Brain pericyte (primary cell): ENCODE measurements at places on chromosomes 7 and 10.

- no peak for DNase-seq
Observed at GRCh38 chr10:92066386-92066785, 142.8 kb downstream of the BTAF1 start.

DNA sequence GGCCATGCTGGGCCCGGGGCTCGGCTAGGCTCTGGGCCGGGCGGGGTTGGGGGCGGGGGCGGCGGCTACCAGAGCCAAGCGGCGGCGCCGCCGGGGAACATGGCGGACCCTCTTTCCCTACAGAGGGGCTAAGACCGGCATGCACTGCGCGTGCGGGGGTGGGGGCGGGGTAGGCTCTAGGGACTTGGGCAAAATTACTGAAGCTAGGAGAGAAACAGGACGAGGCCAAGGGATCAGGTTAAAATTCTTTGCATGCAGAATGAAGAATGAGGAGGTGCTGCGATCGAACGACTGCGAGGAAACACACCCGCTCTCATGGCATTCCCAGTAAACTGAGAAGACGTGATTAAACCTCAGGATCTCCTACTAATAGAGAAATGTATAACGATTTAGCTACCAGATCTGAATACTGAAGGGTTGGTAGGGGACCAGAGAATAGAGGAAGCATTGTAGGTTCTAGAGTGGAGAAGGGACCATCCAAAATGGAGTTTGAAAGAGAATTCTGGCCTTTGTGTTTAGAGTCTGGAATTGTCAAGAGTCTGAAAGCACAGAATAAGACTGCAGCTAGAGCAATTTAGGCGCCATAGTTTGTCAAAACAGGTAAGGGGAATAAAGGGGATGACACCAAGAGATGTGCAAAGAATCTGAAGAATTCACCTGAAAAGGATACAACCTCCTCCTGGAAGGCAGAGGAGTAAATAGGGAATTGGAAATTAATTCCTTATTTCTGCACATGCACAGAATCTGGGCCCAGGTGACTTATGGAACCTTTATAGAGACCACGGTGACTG, at the start of gene PPP3CB:
Gene PPP3CB, minus strand, starts transcription at position 141 of the 791 bp plus-strand sequence. Its CDS starts 135 bp downstream, at position 6.
- peak; percentile 88 for DNase-seq

DNA sequence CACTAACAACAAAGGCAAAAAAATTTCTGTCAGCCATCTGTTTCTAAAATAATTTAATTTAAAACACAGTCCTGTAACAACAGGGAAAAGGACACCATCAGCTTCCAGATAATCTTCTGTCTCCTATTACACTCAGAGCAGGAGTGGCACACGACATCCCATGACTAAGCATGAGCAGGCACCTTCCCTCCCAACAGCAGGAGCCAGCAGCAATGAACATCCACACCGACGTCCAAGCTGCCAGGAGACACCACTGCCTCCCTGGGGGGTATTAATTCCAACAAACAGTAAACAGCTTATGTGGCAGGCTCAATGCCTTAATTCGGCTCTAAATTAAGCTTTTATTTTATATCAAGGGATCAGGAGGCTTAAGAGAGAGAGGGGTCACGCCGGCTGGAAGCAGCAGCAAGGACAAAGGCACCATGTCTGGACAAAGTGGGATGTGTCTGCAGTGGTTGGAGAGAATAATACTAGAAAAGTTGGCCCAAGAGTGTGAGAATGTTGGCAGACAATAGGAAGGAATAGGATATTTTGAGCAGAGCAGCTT, 45.7 kb downstream of the KIAA1549 start:
- no peak for DNase-seq

DNA sequence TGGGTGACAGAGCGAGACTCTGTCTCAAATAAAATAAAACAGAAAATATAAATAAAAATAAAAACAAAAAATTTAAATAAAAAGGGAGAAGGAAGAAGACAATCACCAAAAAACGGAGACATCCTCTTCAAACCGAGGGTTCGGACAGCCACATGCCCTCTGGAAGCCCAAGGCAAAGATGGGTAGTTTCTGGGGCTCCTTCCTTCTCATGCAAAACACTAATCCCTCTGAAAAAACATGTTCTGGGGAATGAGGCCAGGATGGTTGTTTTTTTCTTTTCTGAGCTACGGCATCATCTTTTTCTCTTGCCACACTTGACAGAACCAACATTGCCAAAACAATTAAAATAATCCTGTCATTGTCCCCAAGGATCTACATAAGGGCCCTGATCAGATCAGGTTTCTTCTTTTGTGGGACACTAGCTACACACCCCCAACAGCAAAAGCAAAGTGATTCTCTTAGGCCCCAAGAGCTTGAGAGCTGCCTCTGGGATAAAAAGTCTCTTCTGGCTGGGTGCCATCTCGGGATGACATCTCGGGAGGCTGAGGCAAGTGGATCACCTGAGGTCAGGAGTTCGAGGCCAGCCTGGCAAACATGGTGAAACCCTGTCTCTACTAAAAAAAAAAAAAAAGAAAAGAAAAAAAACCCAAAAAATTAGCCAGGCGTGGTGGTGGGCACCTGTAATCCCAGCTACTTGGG, 14.2 kb upstream of the POR start:
- no peak for DNase-seq

DNA sequence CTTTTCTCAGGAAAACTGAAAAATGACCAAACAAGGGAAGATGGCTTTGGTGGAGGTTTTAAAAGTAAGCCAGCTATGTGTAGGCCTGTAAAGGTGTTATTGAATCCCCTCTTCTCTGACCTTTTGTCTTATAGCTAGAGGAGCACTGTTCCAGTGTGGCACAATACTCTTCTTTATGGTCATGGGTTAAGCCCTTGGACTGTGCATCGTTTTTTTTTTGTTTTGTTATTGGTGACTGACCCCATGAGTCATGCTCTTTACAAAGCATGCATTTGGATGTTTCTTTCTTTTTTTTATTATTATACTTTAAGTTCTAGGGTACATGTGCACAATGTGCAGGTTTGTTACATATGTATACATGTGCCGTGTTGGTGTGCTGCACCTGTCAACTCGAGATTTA, 19.6 kb upstream of the FAM25A start:
- DNase-seq: no peak

DNA sequence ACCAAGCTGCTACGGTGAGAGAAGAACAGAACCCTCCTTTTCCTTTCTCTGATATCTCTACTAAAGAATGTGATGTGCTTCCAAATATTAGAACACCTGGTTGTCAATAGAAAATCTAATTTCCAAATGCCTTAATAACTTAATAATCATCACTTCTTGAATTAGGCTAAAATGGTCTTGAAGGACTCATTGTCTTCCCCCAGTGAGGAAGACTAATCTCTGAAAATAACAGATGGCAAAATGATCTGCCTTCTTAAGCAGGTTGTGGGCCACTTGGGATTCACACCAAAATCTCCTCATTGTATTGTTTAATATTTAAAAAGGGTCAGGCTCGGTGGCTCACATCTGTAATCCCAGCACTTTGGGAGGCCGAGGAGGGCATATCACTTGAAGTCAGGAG, 805.9 kb upstream of the AUTS2 start:
- DNase-seq: no peak

DNA sequence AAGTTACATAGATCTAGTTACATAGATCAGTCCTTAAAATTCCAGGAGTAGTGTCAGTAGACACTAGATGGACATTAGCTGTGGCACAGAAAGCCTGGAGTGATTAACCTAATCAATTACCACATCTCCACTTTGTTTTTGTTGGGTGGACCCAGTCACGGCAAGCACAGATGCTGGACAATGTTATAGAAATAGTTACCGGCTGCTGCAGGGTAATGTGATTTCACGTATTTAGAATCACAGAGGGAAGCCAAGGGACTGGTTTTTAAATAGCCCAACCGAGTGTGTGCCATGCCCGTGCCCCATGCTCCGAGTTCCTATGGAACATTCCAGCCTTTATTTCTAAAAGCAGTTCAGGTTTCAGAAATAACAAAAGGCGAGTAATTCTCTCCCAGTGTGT, 2.8 kb downstream of the LGI1 start:
- no peak for DNase-seq

- no peak for DNase-seq
Observed at GRCh38 chr10:3527869-3528268, 257.1 kb downstream of the KLF6 start.

DNA sequence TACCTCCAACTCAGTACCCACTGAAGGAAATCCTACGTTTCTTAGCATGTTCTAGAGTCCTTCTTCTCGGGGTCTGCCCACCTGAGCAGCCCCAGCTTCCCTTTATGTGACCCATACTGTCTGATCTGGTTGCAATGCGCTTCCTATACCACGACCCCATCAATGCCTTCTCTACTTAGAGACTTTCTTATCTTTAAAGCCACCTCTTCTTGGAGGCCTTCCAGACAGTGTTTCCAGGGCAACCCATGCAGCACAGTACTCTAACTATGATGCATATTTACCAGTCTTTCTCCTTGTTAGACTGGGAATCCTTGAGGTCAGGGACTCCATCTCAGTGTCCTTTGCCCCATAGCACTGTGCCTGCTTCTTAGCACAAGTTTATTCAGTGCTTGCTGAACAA, 54.5 kb upstream of the SLF2 start:
- DNase-seq: no peak

DNA sequence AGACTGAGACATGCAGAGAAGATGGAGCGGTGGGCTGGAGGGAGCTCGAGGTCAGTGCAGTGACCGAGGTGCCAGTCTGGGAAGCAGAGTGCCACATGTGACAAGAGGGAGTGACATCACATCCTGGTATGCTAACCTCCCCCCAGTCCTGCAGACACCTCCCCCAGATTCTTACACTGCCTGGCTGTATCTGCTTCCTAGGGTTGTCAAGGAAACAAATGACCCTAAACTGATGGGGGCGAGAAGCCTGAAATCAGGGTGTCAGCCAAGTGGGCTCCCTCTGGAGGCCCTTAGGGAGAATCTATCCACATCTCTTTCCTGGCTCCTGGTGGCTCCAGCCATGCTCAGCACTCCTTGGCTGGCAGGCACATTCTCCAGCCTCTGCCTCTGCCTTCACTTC, 316.1 kb upstream of the ZMIZ1 start:
- no peak for DNase-seq

DNA sequence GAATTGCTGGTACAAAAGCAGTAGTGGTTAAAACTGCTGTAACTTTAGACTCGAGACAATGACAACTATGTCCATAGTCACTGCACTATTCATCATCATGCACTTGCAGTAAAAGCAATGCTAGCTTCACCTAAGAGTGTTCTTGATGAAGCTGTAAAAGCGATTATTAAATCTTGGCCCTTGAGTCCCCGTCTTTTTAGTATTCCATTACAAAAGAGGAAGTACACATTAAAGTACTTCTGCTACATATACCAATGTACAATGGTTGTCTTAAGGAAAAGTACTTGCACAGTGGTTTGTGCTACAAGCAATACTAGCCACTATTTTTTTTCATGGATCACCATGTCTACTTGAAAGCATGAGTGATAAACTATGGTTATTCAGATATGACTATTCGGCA, 78.3 kb downstream of the ATAD1 start:
- DNase-seq: no peak

DNA sequence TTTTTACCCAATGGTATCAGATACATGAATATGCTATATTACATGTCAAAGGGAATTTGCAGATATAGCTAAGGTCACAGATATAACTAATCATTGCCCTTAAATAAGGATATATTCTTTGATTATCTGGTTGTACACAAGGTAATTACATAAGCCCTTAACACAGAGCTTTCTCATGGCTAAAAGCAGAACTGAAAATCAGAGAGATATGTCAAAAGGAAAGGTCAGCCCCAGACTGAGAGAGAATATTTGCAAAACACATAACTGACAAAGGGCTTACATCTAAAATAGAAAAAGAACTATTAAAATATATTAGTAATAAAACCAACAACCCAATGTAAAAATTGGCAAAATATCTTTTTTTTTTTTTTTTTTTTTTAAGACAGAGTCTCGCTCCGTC, 1029.5 kb upstream of the LRRN3 start:
- no peak for DNase-seq

DNA sequence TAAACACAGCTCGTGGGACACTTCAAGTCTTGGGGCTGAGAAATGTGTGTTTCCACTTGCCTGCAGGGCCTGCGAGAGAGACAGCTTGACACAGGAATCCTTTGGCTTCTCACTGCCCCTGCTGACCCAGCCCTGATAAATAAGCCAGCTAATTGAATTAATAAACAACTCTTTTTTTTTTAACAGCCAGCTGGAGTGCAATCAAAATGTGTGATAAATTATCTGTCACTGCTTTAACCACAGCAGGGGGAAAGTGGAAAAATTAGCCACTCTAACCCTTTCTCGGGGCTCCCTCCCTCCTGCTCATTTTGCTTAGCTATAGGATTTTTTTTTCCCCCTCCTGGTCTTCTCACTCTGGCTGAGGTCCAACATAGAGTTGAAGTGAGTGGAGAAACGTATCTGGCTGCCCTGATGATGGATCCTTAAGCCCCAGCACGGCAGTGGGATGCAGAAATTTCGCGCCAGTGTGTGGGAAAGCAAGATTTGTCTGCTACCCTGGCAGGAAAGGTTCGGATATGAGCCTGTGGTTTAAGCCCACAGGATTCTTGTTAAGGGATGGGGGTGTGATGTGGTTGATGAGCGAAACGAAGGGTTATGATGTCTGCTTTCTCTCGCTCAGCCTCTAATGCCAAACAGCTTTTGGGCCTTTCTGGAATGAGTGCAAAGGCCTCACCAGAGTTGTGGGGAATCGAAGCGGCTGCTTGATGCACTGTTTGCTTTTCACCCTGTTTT, 173.8 kb downstream of the TRIL start:
- DNase-seq: no peak

DNA sequence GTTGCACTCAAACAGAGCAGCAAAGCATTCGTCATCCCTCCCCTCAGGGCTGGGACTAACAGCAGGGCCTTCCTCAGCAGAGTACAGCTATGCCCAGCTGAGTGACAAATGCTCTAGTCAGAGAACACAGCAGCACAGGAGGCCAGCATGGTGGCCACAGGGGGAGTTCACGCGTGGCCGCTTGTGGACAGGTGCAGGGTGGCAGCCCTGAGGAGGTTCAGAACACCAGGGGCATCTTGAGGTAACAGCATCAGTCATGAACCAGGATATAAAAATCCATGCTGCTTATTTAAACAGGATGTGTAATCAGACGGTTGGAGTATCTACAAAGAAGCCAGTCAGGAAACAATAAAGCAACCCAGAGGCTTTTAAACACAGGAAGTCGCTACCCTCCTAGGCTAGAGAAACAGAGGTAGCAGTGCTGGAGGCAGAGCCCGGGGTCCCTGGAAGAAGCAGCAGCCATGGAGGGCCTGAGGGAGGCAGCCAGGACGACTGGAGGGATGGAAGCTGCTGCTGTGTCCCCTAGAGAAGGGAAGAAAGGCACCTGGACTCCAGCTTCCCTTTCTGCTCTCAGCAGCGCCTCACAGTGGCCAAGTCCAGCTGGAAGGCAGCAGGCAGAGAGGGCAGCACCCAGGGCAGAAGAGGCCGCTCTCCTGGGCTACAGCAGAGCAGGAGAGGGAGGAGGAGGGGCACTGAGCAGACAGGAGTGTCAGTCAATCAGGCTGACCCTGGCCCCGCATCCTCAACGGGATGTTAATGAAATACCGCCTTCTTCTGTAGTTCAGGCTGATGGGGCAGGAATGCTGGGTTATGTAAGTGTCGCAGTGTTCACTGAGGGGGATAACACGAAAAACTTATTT, 70.8 kb upstream of the UCN3 start:
- DNase-seq: no peak

DNA sequence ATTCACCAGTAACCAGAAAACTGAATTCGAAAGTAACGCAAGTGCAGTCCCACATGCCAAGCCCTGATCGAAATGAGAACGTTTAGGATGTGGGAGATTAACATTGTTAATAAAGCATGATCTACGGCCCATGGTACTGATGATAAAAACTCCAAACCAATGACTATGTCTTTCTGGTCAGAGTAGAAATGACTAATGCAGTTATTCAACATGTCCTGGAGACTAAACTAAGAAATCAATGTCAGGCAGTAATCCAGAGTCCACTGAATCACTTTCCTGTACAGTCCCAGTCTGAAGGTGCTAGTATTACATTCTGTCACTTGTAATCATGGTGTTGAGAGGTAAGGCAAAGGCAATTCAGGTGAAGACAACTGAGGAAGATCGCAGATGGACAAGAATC, 14.4 kb downstream of the NPSR1 start:
- DNase-seq: no peak
